Thoracic aorta endothelial cell (primary cell): ENCODE measurements at places on chromosomes 7 and 10. TPM values are rescaled to one million over a fixed set of nuclear protein-coding genes. Genes with fewer than 3 reads are reported as not detected.

SLC25A40 gene
- 20.5 and 35.1 TPM in 2 replicates for total RNA-seq

RAPGEF5 gene
- 140 and 233 TPM in 2 replicates for total RNA-seq

ZNF853 gene
- total RNA-seq: 0.13 and 0.14 TPM in 2 replicates

WDR86 gene
- total RNA-seq: not detected in 2 replicates

SPDYE1 gene
- total RNA-seq: 0.07 TPM in 1 of 2 replicates, not detected in the other

PTER gene
- total RNA-seq: 11.3 and 22.3 TPM in 2 replicates

CDC14C gene
- not detected in 2 replicates for total RNA-seq

PPP1R3A gene
- not detected in 2 replicates for total RNA-seq

GNA12 gene
- total RNA-seq: 30.7 and 34.9 TPM in 2 replicates

CCDC71L gene
- 49.7 and 50.8 TPM in 2 replicates for total RNA-seq

MEOX2 gene
- total RNA-seq: not detected in 2 replicates

DENND2A gene
- total RNA-seq: not detected in 2 replicates

NODAL gene
- not detected in 2 replicates for total RNA-seq

CADPS2 gene
- total RNA-seq: 74.7 and 81.0 TPM in 2 replicates

NXPH1 gene
- total RNA-seq: not detected in 2 replicates

FKBP6 gene
- not detected in 2 replicates for total RNA-seq

VWDE gene
- under 0.01 and 0.50 TPM in 2 replicates for total RNA-seq

TRIM50 gene
- not detected in 2 replicates for total RNA-seq

SLC18A3 gene
- not detected in 2 replicates for total RNA-seq

ALKBH4 gene
- total RNA-seq: 6.3 and 7.9 TPM in 2 replicates

MOGAT3 gene
- not detected in 2 replicates for total RNA-seq

EGR2 gene
- 0.13 and 0.22 TPM in 2 replicates for total RNA-seq

MRM2 gene
- 16.9 and 17.7 TPM in 2 replicates for total RNA-seq

PLAU gene
- 18.1 and 26.0 TPM in 2 replicates for total RNA-seq

CNTNAP2 gene
- total RNA-seq: 0.29 TPM in 1 of 2 replicates, not detected in the other

IPMK gene
- total RNA-seq: 20.9 and 27.6 TPM in 2 replicates

GALNT17 gene
- total RNA-seq: not detected in 2 replicates

TACR2 gene
- total RNA-seq: 0.13 TPM in 1 of 2 replicates, not detected in the other

DGKB gene
- total RNA-seq: not detected in 2 replicates

MRC1 gene
- total RNA-seq: 0.57 and 16.2 TPM in 2 replicates

MCM10 gene
- total RNA-seq: 26.1 and 29.9 TPM in 2 replicates

GBX1 gene
- not detected in 2 replicates for total RNA-seq

PCLO gene
- total RNA-seq: 0.13 and 0.72 TPM in 2 replicates

ASB4 gene
- under 0.01 TPM in 1 of 2 replicates, not detected in the other for total RNA-seq

KCNIP2 gene
- 0.79 and 0.80 TPM in 2 replicates for total RNA-seq

ZNF138 gene
- total RNA-seq: 5.3 and 7.2 TPM in 2 replicates

PON1 gene
- total RNA-seq: not detected in 2 replicates

HOXA6 gene
- 5.4 TPM in 1 of 2 replicates, not detected in the other for total RNA-seq

CALY gene
- total RNA-seq: not detected in 2 replicates

RAB19 gene
- not detected in 2 replicates for total RNA-seq

DPYSL4 gene
- total RNA-seq: 11.4 and 12.0 TPM in 2 replicates

CYP3A5 gene
- total RNA-seq: not detected in 2 replicates

TMEM213 gene
- total RNA-seq: not detected in 2 replicates

LRRC4 gene
- total RNA-seq: 1.3 and 1.7 TPM in 2 replicates

PRLHR gene
- not detected in 2 replicates for total RNA-seq

PNLIP gene
- total RNA-seq: not detected in 2 replicates

SLC16A12 gene
- 0.80 TPM in 1 of 2 replicates, not detected in the other for total RNA-seq

RGR gene
- not detected in 2 replicates for total RNA-seq

ENO4 gene
- 0.07 and 0.13 TPM in 2 replicates for total RNA-seq

CDNF gene
- 0.65 and 1.1 TPM in 2 replicates for total RNA-seq

SPDYE6 gene
- total RNA-seq: not detected in 2 replicates

FAM25G gene
- total RNA-seq: not detected in 2 replicates
